ENCODE measurements at places on chromosomes 6 and 20.

DNA sequence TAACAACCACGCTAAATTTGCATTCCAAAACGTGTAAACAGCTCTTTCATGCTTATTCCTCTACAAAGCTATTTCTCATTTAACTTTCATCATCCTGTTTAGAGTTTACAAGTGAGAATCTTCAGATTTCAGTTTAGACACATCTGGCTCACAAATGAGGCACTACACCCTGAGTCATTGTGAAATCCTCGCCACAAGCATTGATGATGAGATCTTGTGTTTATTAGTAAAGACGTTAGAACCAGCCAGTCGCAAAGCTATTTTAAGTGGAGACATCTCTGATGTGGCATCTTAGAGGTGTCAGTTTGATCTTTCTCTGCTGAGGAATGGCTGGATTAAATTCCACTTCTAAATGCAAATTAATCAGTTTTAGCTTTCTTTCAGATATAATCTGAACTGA, 8.3 kb upstream of the ISM1 start:
- DNase-seq: no peak

GRCh38 chr20:49572857-49573256, 4.9 kb upstream of the PTGIS start:
- DNase-seq: no peak

DNA sequence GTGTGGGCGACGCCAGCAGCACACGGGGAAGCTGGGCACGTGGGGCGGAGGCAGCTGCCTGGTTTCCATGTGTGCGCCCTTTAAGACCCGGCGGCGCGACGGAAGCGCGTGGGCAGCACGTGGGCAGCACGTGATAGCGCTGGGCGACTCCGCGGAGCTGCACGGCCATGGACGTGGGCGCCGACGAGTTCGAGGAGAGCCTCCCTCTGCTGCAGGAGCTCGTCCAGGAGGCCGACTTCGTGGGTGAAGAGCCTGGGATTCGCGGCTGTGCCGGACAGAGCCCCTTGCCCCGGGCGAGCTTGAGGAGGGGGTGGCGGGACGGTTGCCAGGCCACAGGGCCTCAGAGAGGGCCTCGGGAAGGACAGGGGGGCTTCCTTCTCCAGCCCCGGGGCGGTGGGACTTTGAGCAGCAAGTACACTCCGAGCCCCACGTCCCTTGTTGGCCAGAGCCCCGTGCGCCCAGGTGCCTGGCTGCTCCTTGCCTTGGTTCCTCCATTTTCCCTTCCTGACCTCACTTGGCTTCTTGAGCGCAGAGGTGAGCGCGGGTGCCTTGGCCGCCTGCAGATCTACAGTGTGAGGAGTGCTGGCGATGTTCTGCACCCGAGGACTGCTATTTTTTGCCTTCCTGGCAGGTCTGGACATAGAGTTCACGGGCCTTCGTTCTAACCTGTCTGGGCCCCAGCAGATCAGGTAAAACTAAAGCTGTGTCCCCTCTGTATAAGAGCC, at the start of gene PNLDC1:
Gene PNLDC1, plus strand, starts transcription at position 136 of the 725 bp plus-strand sequence. Its CDS starts 32 bp downstream, at position 168.
- no peak for DNase-seq

GRCh38 chr6:76684875-76685274, 612.4 kb upstream of the IMPG1 start:
- DNase-seq: no peak

- no peak for DNase-seq
Measured at GRCh38 chr6:139519571-139520031, 145.2 kb upstream of the CITED2 start.

- no peak for DNase-seq
Measured at GRCh38 chr20:19008497-19008896, 194.9 kb downstream of the SCP2D1 start.

GRCh38 chr6:124604719-124605118, 357.5 kb upstream of the RNF217 start:
- DNase-seq: no peak

DNA sequence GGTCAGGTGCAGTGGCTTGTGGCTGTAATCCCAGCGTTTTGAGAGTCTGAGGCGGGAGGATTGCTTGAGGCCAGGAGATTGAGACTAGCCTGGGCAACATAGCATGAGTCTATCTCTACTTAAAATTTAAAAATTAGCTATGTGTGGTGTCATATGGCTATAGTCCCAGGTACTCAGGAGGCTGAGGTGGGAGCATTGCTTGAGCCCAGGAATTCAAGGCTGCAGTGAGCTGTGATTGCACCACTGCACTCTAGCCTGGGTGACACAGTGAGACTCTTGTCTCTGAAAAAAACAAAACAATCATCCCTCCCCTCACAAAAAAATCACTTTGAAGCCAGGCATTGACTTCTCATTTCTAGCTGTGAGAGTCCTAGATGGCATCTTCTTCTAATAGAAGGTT, 32.1 kb downstream of the AIG1 start:
- no peak for DNase-seq

GRCh38 chr6:106155219-106155830, 69.2 kb downstream of the PRDM1 start:
- no peak for DNase-seq

GRCh38 chr6:136723780-136724179, 68.5 kb downstream of the MAP3K5 start:
- peak; percentile 24 for DNase-seq

DNA sequence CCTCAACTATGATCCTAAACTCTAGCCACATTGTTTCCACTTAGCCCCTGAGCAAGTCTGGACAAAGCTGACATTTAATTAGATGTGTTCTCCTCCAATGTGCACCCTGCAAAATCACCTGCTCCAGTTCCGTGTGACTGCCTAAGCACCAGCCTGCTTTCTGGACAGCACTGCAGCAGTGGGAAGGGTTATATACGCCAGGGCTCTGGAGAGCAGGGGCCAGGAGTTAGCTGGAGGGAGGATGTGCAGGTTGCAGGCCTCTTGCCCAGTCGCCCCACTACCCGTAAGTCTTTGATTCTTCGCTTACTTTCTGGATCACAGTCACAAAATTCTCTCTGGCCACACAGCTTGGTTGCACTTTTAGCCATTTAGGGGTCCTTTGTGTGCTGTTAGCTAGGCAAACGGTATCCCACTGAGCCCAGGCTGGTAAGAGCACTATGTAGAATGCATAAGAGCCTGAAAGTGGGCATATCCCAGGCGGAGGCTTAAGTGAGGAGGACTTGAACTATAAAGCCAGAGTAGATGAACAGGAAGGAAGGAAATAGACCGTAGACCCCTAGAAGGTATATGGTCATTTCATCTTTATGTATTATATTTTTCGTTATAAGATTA, 10.7 kb upstream of the PLEKHG1 start:
- DNase-seq: no peak

DNA sequence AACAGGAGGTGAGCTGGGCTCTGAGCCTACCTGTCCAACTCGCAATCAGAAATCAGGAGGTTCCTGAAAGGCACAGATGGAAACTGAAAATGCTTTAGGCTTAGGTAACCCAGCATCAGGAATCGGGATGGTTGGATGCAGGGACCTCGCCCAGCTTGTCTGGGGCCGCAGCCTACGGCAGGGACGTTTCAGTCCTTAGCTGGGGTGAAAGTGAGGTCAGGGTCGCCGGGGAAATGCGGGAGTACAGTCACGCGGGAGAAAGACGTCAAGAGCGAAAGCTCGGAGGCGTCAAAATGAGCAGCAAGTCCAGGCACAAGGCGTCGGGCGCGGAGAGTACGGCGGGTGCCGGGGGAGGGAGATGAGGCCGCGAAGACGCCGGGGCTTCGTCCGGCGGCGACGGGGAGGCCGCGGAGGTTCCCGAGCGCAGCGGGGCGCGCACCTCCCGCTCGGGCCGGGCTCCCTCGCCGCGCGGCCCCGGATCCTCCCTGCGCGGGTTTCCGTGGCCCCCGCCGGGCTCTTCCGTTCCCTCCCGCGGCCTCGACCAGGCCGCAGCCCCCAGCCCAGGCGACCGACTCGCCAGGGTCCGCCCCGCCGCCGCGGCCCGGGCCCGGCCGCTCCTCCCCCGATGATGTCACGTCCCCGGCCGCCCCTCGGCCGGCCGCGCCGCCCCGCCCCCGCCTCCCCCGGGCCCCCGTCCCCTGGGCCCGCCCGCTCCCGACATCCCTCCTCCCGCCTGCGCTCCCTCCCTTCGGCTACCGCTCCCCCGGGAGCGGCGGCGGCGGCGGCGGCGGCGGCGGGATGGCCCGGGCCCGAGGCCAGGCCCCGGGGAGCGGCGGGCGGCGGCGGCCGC, at the start of gene EBF4:
Gene EBF4, plus strand, starts transcription at position 745 of the 850 bp plus-strand sequence. CDS start 866 bp downstream, outside the sequence.
- no peak for DNase-seq

GRCh38 chr20:17138237-17138636, 88.6 kb upstream of the PCSK2 start:
- no peak for DNase-seq

- DNase-seq: no peak
Measured at GRCh38 chr20:47971058-47971791, 185.9 kb upstream of the SULF2 start.

GRCh38 chr6:157761926-157762325, 61.1 kb upstream of the SNX9 start:
- no peak for DNase-seq

GRCh38 chr6:158793432-158793831, 25.7 kb downstream of the EZR start:
- no peak for DNase-seq

- no peak for DNase-seq
Measured at GRCh38 chr6:170160031-170160627, 130.7 kb downstream of the DLL1 start.

DNA sequence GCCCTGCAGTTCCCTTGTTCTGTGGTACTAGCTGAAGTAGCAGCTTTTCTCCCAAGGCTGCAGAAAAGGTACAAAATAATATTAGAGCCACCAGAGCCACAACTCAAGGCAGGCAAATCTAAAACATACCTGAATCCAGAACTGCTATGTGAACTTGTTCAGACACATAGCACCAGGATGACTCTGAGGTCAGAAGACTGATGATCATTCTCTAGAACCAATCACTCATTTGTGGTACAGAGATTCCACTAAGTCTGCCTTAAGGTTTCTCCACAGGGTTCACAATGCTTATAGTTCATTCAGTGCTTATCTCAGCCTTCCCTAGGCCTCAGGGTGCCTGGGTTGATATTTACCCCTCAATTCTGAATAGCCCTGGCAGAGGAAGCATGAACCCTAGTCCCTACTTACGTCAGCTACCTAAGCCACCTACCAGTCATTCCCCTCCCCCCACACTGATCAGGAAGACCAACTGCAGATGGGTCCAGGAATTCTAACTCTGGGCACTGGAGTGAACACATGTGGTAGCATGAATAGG, 140.9 kb upstream of the MOCS1 start:
- DNase-seq: no peak

GRCh38 chr20:62978561-62978943, 26.0 kb downstream of the SLC17A9 start:
- no peak for DNase-seq

DNA sequence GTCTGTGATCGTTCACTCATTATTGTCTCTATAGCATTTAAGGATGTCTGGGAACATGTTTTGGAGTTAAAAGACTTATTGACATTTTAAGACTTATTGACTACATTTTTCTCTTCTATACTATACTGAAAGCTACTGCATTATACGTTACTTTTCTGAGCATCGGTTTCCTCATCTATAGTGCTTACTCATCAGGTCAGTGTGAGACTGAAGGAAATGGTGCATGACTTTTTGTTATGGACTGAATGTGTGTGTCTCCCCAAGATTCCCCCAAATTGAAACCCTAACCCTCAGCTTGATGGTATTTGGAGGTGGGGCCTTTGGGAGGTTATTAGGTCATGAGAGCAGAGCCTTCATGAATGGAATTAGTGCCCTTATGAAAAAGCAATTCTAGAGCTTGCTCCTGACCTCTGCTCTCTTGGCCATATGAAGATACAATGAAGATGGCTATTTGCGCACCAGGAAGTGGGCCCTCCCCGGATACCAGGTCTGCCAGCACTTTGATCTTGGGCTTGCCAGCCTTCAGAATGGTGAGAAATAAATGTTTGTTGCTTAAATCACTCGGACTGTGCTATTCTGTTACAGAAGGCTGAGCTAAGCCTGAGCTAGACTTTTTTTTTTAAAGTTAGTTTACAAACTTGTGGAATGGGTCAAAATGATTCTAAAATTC, 243.7 kb upstream of the RREB1 start:
- DNase-seq: no peak

- DNase-seq: no peak
Measured at GRCh38 chr20:63688228-63689045, 8.0 kb upstream of the TNFRSF6B start.

GRCh38 chr20:19823971-19824370, 65.9 kb downstream of the RIN2 start:
- no peak for DNase-seq

- no peak for DNase-seq
Measured at GRCh38 chr6:968791-969190, 275.9 kb upstream of the EXOC2 start.

- DNase-seq: no peak
Measured at GRCh38 chr6:158620963-158621693, 23.4 kb downstream of the DYNLT1 start.

DNA sequence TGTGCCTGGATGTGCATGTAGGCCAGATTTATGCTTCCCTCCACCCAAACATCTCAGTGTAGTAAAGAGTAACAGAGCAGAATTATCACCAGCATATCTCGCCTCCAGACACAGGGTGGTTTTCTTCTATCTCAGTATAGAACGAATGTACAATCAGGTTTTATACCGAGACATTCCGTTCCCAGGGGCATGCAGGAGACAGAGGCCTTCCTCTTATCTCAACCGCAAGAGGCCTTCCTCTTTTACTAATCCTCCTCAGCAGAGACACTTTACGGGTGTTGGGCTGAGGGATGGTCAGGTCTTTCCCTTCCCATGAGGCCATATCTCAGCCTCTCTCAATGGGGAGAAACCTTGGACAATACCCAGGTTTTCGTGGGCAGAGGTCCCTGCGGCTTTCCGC, 36.4 kb upstream of the MC3R start:
- DNase-seq: no peak

GRCh38 chr6:82995066-82995465, 70.6 kb downstream of the UBE3D start:
- no peak for DNase-seq

DNA sequence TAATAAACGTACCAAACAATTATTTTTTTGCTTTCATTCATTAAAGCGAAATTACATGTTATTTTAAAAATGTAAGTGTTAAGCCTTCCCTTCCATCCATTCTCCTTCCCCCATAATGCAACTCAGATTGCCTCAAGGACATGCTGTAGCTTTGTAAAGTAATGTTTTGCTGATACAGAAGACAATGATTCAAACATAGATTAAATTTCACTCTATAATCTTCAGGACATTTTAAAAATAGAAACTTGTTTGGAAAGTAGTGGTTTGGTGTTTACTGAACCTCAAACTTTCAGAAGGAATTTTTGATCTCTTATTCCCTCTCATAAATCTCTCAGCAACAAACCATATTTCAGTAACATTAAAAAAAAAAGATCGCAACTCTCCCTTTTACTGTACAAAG, 350.9 kb upstream of the HSF2 start:
- no peak for DNase-seq

GRCh38 chr6:89133981-89134380, 11.9 kb upstream of the PM20D2 start:
- no peak for DNase-seq

GRCh38 chr6:32603888-32604287, 14.2 kb upstream of the HLA-DRB1 start:
- no peak for DNase-seq

- DNase-seq: no peak
Measured at GRCh38 chr6:154504102-154504501, 6.4 kb downstream of the CNKSR3 start.

- DNase-seq: no peak
Measured at GRCh38 chr6:133641104-133641503, 247.8 kb upstream of the TCF21 start.
